ENCODE measurements at places on chromosomes 11 and 22.

GRCh38 chr11:61065955-61066638, 36.2 kb upstream of the CD5 start:
- DNase-seq = no peak

DNA sequence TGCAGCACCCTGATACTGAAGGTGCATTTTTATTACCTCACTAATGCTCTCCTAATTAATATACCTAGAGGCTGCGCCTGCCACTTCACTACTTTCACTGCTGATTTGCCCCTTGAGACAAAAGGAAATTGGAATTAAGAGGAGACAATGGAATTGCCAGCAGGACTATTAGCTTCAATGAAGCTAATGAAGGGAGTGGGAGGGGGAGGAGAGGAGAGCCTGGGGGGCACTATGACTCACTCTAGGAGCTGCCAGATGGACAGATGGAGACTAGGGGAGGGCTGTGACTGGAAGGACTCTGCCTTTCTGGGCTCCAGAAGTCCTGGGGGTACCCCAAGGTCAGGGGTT, 102.8 kb upstream of the DRD2 start:
- no peak for DNase-seq

DNA sequence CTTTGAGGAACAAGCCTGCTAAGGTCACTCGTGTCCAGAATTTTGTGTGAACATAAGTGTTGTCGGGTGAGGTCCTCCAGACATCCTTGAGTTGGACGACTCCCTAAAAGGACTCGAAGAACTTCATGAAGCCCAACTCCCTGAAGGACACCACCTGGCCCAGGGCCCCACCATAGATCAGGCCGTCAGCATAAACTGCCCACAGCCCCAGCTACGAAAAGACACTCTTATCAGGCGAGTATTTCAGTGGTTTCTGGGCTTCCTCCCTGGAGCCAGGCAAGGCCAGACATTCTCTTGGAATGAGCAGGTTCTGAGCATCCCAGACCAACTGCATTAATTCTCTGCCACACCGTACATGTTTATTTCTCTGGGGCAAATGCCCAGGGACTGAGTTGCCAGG, 170.1 kb downstream of the IGLL1 start:
- no peak for DNase-seq

GRCh38 chr11:116553482-116553881, 219.3 kb downstream of the BUD13 start:
- DNase-seq = no peak

DNA sequence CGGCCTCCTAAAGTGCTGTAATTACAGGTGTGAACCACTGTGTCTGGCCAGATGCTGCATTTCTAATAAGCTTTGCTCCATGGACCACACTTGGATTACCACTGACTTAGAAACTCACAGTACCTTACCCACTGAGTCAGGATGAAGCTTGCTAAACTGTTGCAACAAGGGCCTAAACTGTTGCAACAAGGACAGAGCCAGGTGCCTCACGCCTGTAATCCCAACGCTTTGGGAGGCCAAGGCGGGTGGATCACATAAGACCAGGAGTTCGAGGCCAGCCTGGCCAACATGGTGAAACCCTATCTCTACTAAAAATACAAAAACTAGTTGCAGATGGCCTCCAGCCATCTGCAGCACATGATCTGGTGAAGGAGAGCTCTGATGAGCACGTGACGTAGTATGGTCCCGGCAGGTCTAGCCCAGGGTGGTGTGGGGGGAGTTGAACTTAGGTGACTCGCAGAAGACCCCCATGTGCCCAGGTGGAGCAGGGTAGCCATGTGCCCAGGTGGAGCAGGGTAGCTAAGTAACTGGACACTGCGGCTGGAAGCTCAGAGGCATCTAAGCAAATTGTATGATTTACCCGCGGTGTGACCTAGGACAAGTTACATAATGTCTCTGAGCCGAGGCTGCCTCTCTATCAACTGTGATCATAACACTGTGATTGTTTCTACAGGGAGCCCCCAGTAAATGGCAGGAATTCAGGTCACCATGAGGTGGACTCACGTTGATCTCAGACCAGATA, 8.4 kb downstream of the SLC25A45 start:
- no peak for DNase-seq
